ENCODE measurements at places on chromosomes 4 and X.

DNA sequence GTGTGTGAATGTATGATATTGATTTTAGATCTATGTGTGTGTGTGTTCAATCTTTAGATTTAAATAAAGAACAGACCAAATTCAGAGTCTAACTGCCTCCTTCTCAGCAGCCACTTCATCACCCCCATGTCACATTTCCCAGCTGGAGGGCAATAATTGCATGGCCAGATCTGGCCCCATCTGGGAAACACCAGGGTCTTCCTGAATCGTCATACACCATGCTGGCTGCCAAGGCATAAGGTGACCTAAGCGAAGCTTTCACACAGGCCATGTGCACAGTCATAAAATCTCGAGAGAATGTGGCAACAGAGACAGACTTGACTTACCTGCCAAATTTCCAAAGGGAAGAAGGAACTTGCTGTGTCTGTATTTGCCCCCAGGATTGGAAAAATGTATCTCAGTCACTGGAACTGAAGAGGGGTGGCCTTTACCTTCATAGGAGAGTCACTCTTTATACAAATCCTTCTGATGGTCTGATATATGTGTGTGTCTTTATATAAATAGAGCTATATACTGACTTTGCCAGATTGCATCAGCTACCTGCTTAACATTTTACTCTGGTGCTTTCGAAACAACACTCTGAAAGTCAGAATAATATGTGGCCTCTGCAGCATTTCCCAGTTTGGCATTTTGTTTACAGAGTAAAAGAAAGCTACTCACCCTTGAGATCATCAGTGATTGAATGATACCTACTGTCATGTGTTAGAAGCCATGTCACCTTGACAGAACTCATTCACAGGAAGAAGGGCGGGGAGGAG, at the start of gene PLAC1:
Gene PLAC1 (minus strand): TSS at position 470 of the 758 bp plus-strand sequence. CDS start 91,789 bp downstream, outside the sequence.
- DNase-seq: no peak

DNA sequence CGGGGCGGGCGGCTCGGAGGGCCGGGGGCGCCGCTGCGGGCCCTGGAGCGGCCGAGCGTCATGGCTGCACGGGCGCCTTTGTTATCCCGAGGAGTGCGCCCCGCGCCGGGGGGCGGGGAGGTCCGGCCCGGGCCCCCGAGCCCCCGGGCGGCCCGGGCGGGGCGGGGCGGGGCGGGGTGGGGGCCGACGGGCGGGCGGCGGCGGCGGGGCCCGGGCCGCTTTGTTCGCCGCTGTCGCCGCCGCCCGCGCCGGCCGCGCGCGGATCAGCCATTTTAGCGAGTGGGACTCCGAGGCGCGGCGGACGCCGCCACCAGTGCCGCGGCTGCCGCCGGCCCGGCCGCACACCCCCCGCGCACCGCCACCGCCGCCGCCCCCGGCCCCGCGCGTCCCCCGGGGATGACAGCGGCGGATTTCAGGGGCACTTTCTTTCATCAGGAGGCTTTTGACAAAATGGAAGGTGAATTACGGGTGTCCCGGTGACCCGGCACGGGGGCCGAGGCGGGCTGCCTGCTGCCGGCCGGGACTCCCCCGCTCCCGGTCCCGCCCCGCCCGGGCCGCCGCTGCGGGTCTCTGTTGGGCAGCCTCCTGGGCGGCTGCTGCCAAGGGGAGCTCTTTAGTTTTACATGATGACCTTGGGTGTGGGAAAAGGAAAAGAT, 1.2 kb downstream of the HMGB3 start:
- DNase-seq: no peak

- DNase-seq: no peak
These were observed 99.3 kb upstream of the PCDH18 start for GRCh38 chr4:137631605-137632004.

GRCh38 chr4:38618505-38618904, 45.5 kb upstream of the KLF3 start:
- DNase-seq: no peak

- DNase-seq: no peak
These were observed 166.0 kb downstream of the STAG2 start for GRCh38 chrX:124127496-124127895.

GRCh38 chr4:98564852-98565251, 93.6 kb downstream of the TSPAN5 start:
- DNase-seq: no peak

GRCh38 chr4:78569306-78569821, 17.8 kb downstream of the ANXA3 start:
- peak; percentile 79 for DNase-seq

GRCh38 chr4:88106205-88106604, 52.2 kb downstream of the ABCG2 start:
- DNase-seq: no peak

GRCh38 chrX:312621-313331, 5.8 kb downstream of the GTPBP6 start:
- DNase-seq: no peak

GRCh38 chrX:130550351-130550750, 148.6 kb downstream of the RBMX2 start:
- no peak for DNase-seq

- DNase-seq: no peak
These were observed 366.8 kb downstream of the FBXW7 start for GRCh38 chr4:152168987-152169616.

GRCh38 chrX:120365320-120365719, 3.4 kb downstream of the ATP1B4 start:
- no peak for DNase-seq

DNA sequence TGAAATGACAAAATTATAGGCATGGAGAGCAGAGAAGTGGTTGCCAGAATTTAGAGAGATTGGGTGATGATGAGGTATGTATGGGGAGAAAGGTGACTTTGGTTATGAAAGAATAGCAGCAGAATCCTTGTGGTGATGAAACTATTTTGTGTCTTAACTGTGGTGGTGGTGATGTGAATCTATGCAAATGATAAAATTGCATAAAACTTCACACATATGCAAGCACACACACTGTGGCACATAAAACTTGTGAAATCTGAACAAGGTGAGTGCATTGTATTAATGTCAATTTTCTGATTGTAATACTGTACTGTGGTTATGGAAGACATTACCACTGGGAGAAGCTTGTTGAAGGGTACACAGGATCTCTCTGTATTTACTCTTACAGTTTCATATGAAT, 91.0 kb downstream of the IL15 start:
- no peak for DNase-seq

DNA sequence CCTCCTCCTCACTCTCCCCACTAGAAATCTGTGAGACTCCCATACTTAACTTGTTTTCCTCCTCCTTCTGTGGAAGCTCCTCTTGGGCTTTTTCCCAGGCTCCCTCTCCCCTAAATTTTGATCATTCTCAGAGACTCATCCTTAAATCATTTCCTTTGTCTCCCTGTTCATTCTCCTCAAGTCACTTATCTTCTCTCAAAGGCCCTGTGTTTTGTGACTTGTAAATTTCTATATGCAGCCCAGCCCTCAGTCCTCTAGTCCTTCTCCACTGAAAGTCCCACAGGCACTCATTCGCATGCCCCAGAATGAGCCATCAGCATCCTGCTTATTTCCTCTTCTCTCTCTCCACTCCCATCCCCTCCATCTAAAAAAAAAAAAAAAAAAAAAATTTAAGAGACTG, 171.8 kb downstream of the SOWAHB start:
- no peak for DNase-seq

DNA sequence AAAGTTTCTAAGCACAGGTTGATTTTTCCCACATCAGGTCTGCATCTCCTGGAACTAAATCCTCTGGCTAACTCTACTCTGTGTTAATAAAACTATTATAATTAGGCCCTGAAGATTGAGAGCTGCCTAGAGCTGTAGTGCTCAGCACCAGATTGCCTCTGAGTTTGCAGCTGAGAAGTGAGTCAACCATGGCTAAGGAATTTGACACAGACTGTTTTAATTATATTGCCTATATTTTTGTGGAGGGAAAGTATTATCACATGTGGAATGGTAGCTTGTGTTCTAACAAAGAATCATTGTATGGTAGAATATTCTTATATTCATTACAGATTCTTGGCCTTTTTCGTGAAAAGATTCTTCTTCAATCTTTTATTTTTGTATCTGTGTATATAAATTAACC, 1907.6 kb upstream of the TENM3 start:
- no peak for DNase-seq

DNA sequence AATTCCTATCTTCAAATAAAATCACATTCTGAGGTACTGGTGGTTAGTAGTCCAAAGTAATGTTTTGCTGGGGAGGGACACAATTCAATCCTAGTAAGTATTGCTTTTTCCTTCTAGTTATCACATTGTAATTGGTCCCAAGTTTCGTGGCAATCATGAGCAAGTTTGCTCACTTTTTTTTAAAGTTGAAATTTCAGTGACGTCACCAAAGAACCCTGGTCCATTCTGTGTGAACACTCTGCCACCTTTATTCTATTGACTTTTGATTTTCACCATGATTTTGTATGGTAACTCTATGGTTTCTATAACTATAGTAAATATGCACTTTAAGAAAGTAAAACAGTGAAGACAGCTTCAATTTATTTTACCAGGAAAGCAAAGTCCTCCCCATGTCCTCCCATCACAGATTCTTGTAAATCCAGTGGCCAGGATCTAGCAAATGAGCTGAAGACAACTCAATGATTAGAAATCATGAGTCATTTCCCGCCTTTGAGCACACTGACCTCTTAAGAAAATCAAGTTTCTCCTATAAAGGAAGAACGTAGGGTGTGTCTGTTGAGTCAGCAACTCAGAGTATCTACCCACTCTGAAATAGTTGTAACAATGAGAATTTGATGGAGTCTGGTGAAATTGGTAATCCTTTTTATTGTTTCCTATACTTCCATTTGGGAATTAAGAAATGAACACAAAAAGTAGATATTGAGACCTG, 1306.6 kb upstream of the PABPC4L start:
- DNase-seq: peak; percentile 9

- no peak for DNase-seq
These were observed 49.1 kb upstream of the DHRSX start for GRCh38 chrX:2549876-2550275.

DNA sequence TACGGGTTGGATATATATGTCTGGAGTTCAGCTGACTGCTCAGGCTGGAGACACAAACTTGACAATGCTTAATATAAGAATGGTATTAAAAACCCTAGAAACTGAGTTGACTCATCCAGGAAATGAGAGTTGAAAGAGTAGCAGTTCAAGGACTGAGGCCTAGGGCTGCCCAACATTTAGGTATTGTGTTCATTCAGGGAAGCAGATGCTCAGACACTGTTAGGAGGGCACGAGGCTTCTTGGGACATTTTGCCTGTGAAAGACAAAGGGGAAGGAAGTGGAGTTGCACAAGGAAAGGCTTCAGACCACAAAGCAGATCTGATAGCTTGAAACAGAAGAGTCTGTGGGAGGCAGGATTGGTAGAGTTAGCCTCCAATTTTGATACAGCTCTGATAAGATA, 52.0 kb upstream of the HS3ST1 start:
- DNase-seq: no peak

- DNase-seq: no peak
These were observed 3.3 kb downstream of the TRIM2 start for GRCh38 chr4:153207567-153207966.

- DNase-seq: no peak
These were observed 110.8 kb downstream of the MAPK10 start for GRCh38 chr4:86249074-86249473.

DNA sequence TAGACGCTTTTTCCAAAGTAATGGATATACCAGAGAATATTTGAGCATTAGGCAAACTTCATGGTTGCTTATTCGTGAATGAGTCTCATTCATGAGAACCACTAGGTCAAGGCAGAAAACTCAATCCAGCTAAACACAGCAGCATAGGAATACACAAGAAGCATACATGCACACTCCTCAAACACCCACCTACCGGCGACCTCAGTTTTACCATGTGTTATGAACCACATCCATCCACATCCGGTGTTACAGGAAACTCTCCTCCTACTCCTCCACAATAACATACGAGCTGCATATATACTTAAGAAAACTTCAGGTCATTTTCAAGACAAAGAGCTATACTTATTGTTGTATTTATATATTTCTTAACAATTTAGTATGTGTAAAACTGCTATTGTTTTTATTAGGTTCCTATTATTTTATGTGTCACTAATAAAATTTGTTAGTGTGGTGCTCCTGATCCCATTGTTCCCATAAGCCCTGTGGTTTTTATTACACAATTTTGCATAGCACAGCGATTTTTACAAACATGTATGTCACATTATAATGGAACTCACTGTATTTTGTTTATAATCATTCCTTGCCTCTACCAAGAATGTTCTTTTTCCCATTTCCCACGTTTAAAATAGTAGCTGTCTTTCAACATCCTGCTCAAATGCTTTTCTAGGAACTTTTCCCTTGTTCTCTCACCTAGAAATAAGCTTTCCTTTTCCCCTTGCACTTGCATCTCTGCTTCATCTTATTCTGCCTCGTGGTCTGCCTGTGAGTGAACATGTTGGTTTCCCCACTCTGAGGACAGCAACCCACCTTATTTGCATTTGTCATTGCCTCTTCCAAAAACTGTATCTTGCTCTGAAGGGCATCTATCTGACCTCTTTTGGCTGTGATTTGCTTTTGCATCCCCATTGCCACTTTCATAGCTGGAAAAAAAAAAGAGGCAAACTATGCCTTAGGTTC, 48.3 kb downstream of the STBD1 start:
- no peak for DNase-seq

DNA sequence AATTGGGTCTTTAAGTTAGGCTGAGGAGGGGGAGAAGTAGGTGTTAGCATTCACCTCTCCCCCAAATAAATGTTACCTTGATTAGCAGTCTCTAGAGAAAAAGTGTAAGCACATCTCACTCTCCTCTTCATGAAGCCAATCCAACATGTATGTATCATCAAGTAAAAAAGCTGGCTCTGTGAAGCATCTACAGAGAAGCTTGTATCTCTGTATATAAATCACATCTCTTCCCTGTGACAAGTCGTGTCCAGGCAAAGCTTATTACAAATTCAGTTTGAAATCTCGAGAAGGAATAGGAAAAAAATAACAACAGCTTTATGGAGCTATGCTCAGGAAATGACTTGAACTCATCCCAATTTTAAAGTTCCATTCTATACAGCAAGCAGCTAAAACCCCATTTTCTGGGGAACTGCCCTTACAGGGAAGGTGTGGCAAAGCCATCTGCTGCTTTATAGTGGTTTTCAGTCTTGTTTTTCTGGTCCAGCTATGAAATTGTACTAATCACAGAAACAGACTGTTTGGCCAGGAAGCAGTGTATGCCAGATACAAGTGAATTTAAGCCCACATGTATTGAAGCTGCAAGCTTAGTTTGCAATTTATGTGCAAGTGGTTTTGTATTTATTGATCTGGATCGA, 313.3 kb upstream of the NOCT start:
- no peak for DNase-seq

DNA sequence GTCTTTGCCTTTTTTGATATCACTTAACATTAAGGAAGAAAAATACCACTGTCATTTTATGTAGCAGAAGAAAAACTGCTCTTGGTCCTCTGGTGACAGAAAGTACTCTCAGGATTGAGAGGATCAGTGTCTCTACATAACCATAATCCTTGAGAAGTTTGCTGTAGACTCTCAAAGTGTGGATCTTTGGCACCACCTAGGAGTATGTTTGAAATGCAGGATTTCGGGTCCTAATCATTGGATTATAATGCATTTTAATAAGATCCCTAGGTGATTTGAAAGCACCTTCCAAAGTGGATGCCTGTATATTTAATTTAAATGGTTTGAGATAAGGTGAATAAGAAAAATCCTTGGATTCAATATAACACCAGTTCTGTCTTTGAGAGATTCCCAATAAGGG, 23.2 kb downstream of the MOB1B start:
- DNase-seq: no peak

GRCh38 chr4:82644734-82645126, 82.9 kb upstream of the TMEM150C start:
- no peak for DNase-seq

- no peak for DNase-seq
These were observed 22.9 kb downstream of the OTOP1 start for GRCh38 chr4:4203688-4204400.
